ENCODE measurements at places on chromosomes 16 and 17. TPM values are rescaled to one million over a fixed set of nuclear protein-coding genes. Genes with fewer than 3 reads are reported as not detected.

KRTAP9-2 gene
- not detected for total RNA-seq

- DNase-seq = no peak
These were observed 721.4 kb upstream of the GOT2 start for GRCh38 chr16:59455497-59455896.

DNA sequence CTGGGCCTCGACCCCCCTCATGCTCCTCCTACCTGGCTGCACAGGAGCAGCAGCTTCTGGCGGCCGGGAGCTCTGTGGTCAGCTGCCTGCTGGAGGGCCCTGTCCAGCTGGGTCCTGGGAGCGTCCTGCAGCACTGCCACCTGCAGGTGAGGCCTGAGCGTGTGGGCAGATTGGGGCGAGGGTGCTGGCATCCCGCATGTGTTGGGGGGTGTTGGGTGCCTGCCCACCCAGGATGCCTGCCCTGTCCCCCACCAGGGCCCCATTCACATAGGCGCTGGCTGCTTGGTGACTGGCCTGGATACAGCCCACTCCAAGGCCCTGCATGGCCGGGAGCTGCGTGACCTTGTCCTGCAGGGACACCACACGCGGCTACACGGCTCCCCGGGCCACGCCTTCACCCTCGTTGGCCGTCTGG is 16.5 kb downstream of the FCSK start:
- no peak for DNase-seq

DNA sequence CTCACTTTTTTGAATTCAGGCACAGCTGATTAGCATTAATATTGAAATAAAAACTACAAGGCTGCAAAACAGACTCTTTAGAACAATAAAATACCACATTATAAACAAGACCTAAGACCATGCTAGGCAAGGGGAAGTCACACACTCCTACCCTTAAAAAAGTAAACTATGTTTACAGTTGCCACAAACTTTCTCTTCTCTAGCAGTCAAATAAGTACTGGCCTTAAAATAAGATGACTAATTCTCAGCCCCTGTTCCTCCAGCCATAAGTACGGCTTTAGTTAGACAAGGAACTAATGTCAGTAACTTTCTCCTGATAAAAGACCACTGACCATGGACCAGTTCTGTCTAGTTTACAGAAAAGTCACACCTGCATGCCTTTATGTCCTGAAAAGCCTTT is 19.5 kb upstream of the CPHXL start:
- no peak for DNase-seq

DNA sequence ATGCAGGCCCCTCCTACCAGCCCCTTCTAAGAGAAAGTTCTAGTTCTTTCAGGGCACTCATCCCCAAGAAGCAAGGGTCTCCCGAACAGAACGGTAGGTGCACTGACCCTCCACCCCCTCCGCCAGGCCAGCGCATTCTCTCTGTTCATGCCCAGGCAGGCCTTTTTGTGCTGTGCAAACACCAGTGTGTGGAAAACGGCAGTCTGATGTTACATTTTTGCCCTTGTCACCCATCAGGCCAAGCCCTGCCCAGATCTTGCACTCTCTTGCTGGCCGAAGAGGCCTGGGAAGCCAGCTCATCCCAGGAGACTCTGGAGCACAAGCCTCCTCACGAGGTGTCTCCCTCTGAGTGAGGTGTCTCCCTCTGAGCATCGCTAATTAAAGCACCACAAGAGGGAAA is 16.1 kb upstream of the MTSS2 start:
- DNase-seq = no peak

DNA sequence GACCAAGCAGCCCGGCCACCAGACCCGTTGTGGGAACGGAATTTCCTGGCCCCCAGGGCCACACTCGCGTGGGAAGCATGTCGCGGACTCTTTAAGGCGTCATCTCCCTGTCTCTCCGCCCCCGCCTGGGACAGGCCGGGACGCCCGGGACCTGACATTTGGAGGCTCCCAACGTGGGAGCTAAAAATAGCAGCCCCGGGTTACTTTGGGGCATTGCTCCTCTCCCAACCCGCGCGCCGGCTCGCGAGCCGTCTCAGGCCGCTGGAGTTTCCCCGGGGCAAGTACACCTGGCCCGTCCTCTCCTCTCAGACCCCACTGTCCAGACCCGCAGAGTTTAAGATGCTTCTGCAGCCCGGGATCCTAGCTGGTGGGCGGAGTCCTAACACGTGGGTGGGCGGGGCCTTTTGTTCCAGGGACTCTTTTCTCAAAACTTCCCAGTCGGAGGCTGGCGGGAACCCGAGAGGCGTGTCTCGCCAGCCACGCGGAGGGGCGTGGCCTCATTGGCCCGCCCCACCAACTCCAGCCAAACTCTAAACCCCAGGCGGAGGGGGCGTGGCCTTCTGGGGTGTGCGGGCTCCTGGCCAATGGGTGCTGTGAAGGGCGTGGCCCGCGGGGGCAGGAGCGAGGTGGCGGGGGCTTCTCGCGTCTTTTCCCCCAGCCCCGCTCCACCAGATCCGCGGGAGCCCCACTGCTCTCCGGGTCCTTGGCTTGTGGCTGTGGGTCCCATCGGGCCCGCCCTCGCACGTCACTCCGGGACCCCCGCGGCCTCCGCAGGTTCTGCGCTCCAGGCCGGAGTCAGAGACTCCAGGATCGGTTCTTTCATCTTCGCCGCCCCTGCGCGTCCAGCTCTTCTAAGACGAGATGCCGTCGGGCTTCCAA is at the start of gene SLC2A4:
SLC2A4 (plus strand) TSS at position 645 of the 879 bp plus-strand sequence; CDS start at position 862, 217 bp downstream.
- DNase-seq = peak; percentile 91

- peak; percentile 63 for DNase-seq
These were observed 4.7 kb downstream of the NOD2 start for GRCh38 chr16:50697881-50698767.

DNA sequence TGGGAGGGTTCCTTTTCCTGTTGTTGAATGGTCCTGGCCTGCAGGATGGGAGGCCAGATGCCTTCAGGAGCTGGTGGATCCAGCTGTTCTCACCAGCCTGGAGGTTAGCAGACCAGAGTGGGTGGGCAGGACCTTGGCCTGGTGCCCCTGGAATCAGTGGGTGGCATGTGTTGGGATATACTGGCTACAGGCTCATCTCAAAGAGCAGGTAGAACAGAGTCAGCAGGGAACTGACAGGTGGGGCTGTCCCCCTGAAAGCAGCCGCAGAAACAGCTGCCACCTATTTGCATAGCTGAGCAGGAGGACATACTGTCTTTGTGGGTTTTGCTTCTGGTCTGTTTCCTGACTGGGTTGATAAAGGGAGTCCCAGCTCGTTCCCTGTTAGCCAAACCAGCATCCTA is 144.1 kb downstream of the RAB11FIP4 start:
- DNase-seq = no peak

DNA sequence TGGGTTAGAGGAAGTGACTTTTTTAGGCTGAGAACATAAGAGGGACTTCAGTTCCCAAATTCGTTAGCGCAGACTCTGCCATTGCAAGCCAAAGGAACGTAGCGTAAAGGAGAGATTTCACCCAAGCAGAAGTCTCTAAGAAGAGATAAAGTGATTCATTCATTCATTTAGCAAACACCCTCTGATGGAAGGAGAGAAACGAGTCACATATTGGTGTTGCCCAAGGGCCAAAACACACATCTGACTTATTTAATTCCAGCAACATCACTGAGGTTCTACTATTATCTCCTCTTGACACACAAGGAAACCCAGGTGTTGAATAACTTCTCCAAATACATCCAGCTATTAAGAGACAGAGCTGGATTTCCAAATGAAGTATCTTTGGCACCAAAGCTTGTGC is 85.7 kb upstream of the CACNG3 start:
- no peak for DNase-seq

- DNase-seq = no peak
These were observed 411.0 kb downstream of the CPPED1 start for GRCh38 chr16:12392585-12393091.

Measured in activated CD8-positive, alpha-beta memory T cell treated with anti-CD3 and anti-CD28 coated beads, Interleukin-2, amount 10 ng/mL, durations not matched to agents 7 days and 5 days (primary cell).